ENCODE measurements at places on chromosomes 16 and 17. TPM values are rescaled to one million over a fixed set of nuclear protein-coding genes. Genes with fewer than 3 reads are reported as not detected.

The PRR35 gene
- not detected for total RNA-seq

The TRIM25 gene
- 5.1 TPM for total RNA-seq

The GP2 gene
- not detected for total RNA-seq

The TTYH2 gene
- total RNA-seq = 13.8 TPM

The SLFN14 gene
- 0.23 TPM for total RNA-seq

The OTOA gene
- total RNA-seq = 0.69 TPM

The TRPV2 gene
- total RNA-seq = 11.1 TPM

The TP53TG3C gene
- not detected for total RNA-seq

The OR1F1 gene
- total RNA-seq = 0.69 TPM

The NTN3 gene
- 5.1 TPM for total RNA-seq

The KRT23 gene
- 0.46 TPM for total RNA-seq

The OR2C1 gene
- 0.46 TPM for total RNA-seq

The KRTAP2-1 gene
- total RNA-seq = not detected

The MYH13 gene
- not detected for total RNA-seq
